AG04450 (cell line): ENCODE measurements at places on chromosomes 3 and 15. TPM values are rescaled to one million over a fixed set of nuclear protein-coding genes. Genes with fewer than 3 reads are reported as not detected.

NR2E3 gene
- 0.16 and 0.29 TPM in 2 replicates for polyA plus RNA-seq

DNA sequence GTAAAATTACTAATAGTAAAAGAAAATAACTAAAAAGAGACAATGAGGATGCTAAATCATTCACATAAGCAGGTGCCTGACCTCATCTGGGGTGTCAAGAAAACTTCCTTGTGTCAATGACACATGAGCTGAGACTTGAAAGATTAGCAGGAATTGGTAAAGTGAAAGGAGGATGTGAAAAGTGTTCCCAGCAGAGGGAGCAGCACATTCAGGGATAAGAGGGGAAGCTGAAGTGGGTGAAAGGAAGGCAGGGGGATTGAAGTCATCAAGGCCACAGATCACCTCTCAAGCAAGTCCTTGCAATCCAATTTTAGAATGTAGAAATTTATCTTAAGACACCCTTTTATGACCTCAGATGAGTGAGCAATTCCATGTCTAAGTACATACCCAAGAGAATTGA is 60.2 kb upstream of the ACP3 start:
- peak; percentile 7 for DNase-seq

ARHGEF26 gene
- 0.56 and 0.98 TPM in 2 replicates for polyA plus RNA-seq

DNA sequence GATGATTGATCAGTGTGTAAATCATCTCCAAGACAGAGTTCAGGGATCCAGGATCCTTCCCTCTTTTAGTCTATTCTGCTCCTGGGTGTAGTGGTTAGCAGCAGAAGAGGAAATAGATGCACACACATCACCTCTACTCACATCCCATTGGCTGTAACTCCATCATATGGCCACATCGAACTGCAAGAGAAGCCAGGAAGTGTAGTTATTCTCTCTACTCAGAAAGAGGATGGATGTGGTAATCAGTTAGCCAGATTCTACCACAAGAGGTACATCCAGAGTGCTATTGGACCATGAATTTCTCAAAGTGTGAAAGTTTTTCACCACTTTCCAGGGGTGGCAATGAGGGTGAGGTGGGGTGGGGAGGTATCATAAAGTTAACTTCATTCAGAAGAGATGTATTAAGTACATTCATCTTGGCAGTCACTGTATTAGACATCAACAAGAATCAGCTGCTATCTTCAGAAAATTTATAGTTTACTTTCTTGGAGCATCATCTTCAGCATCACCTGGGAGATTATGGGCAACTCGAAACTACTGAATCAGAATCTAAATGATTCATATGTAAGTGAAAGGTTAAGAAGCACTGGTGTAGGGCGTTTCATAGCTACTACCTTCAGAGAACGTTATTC is 60.6 kb upstream of the GAP43 start:
- DNase-seq: no peak

- DNase-seq: no peak
Observed at GRCh38 chr3:115943579-115943978, 320.3 kb downstream of the GAP43 start.
